IPS DF 6.9 (cell line): ENCODE measurements at places on chromosomes 13 and 19.

- no peak for DNase-seq
Observed at GRCh38 chr19:9947441-9947840, 11.1 kb upstream of the OLFM2 start.

DNA sequence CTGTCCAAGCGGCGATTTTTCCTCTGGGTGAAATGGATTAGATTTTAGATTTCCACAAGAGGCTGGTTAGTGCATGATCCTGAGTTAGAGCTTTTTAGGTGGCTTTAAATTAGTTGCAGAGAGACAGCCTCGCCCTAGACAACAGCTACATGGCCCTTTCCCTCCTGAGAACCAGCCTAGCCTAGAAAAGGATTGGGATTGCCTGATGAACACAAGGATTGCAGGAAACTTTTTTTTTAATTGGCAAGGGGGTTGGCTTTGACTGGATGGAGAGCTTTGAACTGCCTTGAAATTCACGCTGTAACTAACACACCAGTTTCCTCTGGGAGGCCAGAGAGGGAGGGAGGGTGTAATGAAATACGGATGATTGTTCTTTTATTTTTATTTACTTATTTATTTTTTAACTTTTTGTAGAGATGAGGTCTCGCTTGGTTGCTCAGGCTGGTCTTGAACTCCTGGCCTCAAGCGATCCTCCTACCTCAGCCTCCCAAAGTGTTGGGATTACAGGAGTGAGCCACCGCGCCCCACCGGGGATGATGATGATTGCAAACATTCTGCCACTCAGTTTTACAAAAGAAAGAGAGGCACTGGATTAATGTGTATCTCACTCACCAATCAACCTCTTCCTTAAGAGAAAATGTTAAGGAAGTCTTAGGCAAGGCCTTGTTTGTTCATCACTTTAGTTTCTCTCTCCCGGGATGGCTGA lies 1.9 kb downstream of the LDLR start:
- no peak for DNase-seq

GRCh38 chr19:44204772-44205171 lies 7.6 kb upstream of the ZNF227 start:
- no peak for DNase-seq

- no peak for DNase-seq
Observed at GRCh38 chr13:26061947-26062346, 10.1 kb upstream of the SHISA2 start.

GRCh38 chr13:23811366-23812062 lies 77.7 kb downstream of the MIPEP start:
- DNase-seq: no peak

- no peak for DNase-seq
Observed at GRCh38 chr13:110635405-110636002, 20.2 kb downstream of the NAXD start.

- no peak for DNase-seq
Observed at GRCh38 chr13:90766386-90766902, 581.0 kb upstream of the MIR17HG start.

- no peak for DNase-seq
Observed at GRCh38 chr19:16804176-16804575, 25.0 kb upstream of the SIN3B start.

DNA sequence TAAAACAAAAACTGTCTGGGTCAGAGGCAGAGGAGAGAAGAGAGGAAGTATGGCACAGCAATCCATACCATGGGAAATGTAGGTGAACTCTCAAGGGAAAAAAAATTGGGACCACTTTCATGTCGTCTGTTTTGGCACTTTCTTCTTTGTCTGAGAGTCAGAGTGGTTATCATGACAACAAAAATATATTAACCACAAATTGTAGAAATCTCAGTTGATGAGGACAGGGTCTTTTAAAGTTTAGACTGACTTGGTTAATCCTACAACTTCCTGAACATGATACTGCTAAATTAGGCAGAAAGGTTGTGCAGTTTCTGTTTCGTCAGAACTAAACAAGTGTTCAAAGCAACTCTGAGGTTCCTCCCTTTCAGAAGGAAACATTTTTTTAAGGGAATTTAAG lies 15.2 kb downstream of the KLF5 start:
- DNase-seq: no peak

DNA sequence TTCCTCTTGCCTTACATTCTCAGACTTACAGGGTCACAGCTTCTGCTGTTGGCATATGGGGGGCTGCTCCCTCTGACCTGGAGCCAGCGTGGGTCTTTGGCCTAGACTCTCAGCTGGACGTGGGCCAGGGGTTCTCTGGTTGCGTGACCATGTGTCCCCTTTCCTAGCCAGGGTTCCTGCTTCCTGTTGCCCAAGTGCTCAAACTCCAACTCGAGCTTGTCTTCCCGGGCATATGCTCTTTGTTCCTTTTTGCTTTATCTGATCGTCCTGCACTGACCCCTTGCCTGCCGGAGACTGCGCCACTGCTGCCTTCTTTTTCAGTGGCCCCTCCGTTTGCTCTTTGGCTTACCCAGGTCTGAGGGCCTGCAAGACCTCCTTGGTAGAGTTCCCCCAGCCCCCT lies 25.3 kb upstream of the GPR183 start:
- no peak for DNase-seq

- no peak for DNase-seq
Observed at GRCh38 chr19:33193865-33194362, at the start of gene LRP3. Gene LRP3 (plus strand): TSS chr19:33194330. CDS start chr19:33194786, 456 bp downstream.

DNA sequence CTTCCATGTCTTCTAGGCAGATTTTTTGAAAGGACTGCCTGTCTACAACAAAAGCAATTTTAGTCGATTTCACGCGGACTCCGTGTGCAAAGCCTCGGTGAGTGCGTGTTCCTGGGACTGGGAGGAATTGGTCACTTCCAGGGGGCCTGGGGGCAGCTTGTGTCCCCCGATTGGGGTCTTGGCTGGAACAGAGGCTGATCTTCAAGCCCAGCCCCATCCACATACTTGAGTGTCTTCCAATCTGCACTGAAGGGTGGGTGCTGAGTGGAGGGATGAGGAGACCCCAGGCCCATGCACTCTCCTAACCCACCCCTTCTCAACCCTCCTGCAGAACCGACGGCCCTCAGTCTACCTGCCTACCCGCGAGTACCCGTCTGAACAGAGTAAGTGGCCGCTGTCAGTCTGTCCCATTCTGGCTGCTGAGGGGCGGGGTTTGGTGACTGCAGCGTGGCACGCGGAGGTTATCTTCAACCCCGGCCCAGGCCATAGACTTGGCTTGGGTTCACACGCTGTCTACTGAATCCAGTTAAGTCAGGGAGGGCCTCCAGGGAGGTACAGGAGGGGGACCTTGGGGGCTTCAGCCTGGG lies 4.7 kb downstream of the DDA1 start:
- no peak for DNase-seq

DNA sequence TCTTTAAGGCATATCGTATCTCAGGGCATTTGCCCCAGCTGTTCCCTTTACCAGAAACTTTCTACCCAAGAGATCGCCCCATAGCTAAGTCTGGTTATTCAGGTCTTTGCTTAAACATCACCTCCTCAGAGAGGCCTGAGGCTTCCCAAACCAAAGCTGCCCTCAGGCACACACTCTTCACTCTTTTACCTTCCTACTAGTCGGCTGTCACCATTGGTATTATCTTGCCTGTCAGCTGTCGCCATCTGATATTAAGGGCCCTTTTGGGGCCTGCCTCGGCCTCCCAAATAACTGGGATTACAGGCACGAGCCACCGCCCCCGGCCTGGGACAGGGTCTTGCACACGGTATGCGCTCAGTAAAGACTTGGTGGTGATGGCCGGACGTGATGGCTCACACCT lies 1.0 kb downstream of the GADD45GIP1 start:
- DNase-seq: no peak

GRCh38 chr19:572743-573518 lies 535 bp downstream of the BSG start:
- no peak for DNase-seq

DNA sequence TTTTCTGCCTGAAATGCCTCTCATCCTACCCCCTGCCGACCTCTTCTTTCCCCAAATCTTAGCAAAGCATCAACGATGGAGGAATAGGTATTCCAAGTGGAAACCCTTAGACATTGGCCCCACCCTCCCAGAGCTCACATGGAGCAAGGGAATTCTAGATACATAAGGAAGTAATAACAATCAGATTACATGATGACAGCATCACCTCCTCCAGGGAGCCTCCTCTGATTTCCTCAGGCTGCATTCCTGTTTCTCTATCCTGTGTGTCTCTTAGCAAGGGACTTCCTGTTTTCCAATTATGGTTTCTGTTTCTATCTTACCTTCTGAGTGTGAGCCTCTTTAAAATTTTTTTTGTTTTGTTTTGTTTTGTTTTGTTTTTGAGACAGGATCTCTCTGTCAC lies 246.6 kb downstream of the TSHZ3 start:
- DNase-seq: no peak

DNA sequence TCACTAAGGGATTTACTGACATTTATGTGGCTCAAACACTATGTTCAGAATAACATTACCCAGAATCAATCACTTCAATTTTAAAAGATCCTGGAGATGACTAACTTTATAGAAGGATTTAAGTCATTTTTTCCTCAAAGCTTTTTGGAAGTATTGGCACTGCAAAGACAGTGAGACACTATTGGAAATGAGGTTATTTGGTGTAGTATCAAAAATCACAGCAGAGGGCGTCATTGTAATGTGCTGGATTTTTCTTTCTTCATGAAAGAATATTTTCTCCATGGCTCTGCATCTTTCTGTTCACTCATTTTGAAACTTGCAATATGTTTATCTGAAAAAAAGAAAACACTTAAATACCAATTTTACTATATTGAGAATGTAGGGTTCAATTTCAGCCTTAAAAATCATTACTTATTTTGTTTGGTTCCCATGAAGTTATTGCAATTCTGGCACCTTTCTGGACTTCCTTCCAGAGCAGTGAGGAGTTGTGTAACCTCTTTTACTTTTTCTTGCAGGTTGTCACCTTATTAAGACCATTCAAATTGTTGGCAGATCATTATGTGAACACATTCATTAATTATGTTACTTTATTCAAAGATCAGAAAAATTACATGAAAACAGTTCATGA lies 3.7 kb upstream of the CSNK1A1L start:
- DNase-seq: no peak

DNA sequence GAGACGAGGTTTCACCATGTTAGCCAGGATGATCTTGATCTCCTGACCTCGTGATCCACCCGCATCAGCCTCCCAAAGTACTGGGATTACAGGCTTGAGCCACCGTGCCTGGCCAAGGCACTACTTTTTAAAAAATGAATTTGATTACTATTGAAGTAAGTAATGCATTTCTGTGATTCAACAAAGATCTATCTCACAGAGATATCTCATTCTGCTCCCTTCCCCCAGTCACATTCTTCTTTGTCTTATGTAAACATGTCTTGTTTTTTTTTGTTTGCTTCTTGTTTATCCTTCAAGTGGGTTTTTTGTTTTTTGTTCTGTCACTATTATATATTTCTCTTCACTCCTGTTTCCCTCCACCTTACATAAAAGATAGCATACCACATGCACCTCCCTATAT lies 6.6 kb downstream of the ZNF146 start:
- no peak for DNase-seq

- DNase-seq: no peak
Observed at GRCh38 chr19:49338691-49339300, 3.6 kb downstream of the CD37 start.

- DNase-seq: no peak
Observed at GRCh38 chr13:45989607-45990006, 62.9 kb downstream of the ZC3H13 start.

DNA sequence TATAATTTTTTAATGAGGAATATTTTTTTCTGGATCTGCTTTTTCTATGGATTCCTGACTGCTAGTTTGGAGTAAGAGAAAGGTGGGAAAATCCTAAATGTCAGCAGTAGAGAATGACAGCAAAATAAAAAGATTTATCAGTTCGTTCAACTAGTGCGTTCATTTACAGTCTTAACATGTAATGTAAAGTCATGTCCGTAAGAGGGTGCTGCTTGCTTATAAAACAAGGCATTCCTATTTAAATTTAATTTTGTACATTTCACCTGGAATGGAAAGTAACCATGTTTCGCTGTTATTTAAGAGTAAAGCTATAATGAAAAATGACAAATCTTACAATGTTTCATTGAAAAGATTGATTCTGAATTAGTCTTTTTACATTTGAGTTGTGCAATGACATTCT lies 76.6 kb downstream of the ZMYM2 start:
- no peak for DNase-seq

GRCh38 chr13:20776751-20777150 lies 3.0 kb upstream of the EEF1AKMT1 start:
- no peak for DNase-seq

GRCh38 chr13:91904597-91904996 lies 506.2 kb downstream of the GPC5 start:
- no peak for DNase-seq

GRCh38 chr19:1961000-1961883 lies 20.3 kb downstream of the CSNK1G2 start:
- DNase-seq: no peak
